Activated CD8-positive, alpha-beta memory T cell treated with anti-CD3 and anti-CD28 coated beads, Interleukin-2, amount 50 U/mL, for 4 hours (primary cell): ENCODE measurements at places on chromosomes 3 and 15.

DNA sequence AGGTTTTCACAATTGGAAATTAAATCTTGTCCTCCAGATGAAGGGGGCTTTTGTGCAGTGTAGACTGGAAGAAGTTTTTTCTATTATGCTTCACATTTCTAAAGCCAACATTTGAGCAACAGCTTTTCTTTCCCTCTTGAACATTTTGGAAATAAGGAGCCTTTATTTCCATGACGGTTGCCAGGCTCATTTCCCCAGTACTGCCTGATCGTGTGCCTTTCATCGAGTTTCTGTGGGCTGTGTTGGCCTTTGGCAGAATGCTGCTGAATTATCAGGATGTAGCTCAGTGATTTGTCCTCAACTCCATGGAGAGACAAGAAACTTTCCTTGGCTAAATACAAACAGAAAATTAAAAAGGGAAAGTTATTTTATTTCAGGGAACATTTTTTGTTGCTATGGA lies 314.8 kb upstream of the LRRC3B start:
- DNase-seq, result no peak

DNA sequence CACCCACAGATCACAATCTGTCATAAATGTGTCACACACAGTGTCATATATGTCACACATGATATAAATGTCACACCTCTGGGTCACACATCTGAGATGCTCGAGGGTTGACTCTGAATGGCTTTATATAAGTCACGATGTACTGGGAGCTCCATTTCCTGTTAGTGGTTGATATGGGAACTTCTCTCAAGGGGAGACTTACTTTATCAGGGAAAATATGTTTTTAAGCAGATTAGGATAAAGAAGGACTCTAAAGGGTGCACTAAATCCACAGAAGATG lies 83.9 kb upstream of the MEF2A start:
- DNase-seq, result no peak

GRCh38 chr3:37457378-37458065 lies 283.1 kb upstream of the LRRFIP2 start:
- no peak for DNase-seq

GRCh38 chr15:71807125-71807629 lies 3.2 kb upstream of the NR2E3 start:
- no peak for DNase-seq

GRCh38 chr15:31161951-31162350 lies 60.4 kb upstream of the TRPM1 start:
- no peak for DNase-seq

DNA sequence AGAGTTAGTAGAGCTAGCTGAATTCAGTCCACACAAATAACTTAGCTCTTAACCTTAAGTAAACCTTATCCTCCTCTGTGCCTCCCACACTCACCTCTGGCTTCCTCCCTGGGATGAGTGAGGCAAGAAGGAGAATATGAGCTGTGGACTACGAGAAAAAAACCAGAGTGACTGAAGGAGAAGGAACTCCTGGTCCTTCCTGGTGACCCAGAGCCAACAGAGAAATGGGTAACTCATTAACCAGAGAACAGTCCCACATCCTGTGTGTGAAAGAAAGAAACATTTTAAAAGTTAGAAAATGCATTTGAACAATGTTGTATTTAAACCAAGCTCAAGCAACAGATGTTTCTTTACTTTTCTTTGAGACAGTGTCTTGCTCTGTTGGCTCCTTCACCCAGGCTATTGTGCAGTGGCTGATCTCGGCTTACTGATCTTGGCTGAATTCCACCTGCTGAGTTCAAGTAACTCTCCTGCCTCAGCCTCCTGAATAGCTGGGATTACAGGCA lies 27.5 kb upstream of the FAM81A start:
- no peak for DNase-seq

DNA sequence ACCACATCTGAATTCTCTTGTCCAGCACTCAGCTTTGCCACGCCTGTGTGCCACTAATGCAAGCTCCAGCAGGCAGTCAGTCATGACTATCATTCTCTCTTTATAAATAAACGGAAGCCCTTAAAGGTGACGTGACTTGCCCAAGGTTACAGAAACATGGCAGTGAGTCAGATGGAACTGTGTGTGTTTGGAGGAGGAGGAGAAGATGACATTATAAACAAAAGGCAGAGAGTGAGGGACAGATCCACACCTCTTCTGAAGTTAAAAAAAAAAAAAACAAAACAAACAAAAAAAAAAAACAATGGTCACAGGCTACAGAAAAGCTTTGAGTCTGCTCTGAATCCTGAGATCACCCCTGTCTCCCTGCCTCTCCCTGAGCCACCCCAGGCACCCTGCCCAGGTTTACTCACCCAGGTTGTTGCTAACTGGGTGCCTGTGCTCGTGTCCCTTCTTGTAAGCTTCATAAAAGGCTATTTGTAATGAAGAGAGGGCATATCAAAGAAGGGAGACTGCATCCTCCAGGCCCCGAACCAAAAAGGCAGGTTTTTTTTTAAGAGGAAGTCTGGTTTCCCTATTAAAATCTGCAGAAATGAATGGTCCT lies 119.7 kb upstream of the PHLDB2 start:
- no peak for DNase-seq

DNA sequence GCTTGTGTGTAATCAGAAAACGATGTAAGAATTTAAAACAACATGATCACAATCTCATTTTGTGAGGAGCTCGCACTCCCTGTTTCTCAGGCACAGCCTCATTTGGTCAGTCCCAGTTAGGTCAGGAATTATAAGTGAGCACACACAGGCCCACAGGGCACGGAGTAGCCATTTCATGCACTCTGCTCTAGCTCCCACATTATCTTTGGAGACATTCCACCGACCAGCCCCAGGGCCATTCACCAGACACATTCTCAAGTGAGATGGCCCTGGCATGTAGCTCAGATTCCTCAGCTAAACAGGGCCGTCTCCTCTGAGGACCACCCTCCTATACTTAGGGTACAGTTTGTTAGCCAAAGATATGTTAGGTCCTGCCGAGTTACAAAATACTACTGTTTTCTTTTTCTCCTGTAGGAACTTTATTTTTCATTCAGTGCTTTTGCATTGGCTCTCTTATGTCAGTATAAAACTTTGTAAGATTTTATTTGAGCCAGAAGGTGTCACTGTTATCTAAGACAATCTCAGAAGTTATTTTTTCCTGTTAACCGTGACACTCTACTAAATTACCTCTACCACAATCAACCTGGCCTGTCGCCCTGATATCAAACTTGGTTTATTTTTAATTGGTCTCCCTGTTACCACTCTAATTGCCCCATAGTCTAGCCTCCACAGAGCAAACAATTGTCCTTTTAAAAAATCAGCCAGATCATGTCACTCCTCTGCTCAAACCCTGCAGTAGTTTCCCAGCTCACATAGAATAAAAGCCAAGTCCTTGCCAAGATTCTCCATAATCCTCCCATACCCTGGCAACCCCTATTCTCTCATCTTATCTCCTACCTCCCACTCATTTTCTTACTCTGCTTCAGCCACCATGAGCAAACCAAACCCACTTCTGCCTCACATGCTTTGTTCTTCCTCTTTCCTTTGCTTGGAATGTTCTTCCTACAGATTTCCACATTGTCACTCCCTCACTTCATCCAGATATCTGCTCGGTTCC lies 105.7 kb downstream of the PPP2R3A start:
- DNase-seq, result no peak

DNA sequence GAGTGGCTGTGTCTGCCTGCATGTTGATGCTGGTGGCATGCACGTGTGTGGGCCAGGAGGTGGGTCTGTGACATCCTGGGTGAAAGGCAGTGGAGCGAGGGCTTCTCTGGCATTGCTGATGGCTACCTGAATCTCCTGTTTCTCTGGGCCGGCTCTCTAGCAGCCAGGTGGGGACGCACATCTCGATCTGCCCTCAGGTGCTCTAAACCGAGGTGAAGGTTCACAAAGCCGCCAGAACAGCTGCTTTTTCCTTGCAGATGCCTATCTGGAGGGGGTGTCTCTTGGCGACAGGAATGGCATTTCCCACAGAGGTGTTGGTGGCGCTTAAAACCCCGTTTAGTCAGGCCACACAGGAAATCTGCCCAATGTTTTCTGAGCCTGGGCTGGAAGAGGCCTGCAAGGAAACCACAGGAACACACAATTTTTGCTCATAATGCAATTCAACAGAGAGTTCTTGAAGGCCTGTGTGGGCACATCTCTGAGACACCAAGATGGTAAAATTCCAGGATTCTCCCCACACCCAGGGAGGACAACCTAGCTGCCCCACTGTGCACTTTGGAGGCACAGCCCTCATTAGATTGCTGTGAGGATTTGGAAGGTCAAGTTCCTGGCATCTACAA lies 11.9 kb downstream of the TMEM158 start:
- no peak for DNase-seq

DNA sequence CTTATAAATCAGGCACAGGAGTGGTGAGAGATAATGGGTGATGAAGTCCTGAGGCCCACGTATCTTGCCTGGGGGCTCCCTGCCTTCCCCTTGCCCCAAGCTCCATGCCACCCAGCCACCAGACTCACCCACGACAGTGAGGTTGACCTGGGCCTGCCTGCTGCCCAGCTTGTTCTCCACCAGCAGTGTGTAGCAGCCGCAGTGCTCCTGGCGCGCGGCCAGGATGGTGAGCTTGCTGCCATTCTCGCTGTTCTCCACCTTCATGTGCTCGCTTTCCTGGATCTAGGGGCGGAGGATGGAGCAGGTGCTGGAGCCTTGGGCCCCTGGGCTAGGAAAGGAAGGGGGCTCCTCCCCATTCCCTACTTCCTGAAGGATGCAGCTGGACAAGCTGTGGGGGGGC lies 79.1 kb upstream of the HACD2 start:
- no peak for DNase-seq

DNA sequence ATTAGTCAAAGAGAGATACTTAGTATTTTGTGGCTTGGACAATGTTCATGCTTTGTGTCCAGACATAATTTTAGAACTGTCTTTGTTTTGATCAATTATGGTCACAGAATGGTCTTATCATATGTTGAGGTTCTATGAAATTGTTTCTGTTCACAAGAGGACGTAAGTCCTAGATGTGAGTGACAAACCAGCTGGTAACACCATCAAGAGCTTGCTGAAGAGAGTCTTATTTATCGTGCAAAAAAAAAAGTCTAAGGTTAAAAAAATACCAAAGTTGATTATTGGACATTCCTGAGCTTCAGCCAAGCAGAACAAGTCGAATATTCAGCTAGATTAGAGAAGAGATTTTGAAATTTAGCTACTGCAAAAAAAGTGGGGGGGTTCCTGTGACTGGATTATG lies 495.9 kb upstream of the NAALADL2 start:
- DNase-seq, result no peak

DNA sequence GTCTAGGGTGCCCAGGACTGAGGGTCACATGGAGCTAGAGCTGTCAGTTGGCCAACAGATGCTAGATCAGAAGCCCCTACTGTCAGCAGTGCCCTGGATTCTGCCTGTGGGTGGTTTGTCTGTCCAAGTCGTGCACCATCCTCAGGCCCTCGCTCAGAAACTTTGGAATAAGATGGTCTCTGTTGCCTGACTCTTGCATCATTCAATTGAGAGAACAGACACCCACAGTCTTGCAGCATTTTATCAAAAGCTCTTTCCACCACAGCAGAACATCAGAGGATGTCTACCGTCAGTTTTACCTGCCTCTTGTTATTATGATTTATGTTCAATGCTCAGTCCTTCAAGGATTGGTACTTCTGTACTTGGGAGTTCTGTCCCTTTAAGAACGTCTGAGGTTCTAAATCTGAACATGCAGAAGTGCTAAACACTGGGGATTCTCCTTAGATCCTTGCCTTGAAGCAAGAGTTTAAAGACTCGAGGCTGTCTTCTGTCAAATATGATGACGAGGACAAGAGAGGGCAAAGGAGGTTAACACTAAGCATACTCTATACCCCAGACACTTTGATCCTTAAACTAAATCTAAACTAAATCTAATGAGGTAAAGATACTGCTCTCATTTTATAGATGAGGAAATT lies 4.8 kb downstream of the AQP9 start:
- DNase-seq, result no peak

GRCh38 chr15:36590838-36591237 lies 11.4 kb downstream of the CDIN1 start:
- no peak for DNase-seq

DNA sequence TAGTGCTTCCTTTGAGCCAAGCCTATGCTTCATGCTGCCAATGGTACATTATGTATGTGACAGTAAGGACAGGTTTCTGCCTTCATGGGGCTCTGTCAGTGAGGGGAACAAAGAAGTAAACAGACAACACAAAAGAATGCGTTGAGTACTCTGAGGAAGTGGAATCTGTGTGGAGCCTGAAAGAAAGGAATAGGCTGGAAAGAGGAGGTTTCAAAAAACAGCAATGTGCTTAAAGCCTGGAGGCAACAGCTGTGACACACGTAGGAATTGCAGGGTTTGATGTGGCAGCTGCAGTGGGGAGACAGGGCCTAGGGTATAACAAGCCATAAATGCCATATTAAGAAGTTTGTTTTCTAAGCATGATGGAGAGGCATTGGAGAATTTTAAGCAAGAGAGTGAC lies 316.7 kb downstream of the CLSTN2 start:
- DNase-seq, result no peak

DNA sequence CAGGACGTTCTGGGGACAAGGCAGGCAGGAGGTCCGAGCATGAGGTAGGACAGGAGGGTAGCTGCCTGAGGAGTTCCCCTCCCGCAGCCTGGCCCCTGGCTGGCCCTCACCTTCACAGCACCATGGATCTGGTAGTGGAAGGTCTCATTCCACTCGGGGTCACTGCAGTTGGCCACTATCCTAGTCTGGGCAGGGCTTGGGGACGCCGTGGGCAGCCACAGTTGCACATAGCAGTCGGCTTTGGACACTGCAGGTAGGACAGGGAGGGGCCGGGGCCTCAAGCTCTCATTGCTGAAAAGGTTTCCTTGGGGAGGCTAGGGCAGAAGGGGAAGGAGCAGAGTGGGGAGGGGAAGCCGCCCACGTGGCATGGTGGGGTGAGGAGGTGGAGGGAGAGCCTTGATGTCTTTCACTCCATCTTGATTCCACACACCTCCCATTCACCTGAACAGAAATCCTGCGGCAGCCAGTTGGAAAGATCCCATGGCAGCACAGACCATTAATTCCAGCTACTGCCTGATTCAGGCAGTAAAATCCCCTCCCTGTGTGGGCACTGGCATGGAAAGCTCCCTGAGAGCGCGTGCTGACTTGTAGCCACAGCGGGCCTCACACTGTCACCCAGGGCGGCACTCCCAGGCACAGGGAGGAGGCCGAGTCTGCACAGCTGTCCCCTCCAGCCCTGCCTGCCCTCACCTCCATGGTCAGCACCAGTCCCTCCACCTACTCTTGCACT lies 2.1 kb downstream of the PLA2G4F start:
- DNase-seq, result no peak

DNA sequence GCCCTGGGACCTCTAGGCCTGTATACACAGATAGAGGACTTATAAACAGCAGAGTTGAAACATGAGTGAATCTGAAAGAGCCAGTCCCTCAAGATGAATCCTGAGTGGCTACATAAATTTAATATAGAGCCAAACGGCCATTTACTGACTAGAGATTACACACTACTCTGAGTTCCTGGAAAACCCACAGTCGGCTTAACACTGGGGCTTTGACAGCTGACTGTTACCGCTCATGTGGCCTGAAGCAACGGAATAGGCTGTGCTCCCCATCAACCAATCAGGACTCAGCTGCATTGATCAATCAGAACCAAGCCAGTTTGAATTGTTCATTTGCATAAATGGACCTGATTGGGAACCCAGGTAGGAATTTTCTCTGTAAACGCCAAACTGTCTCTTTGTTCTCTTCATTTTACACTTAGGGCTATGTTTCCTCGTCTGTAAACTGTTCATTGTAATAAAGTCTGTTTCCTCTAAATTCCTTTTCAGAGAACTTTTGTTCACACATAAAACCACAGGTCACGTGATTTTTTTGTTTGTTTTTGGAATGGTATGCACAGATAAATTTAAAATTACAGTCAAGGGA lies 40.5 kb downstream of the CCNL1 start:
- no peak for DNase-seq
